Adrenal gland (tissue), 19 donors: ENCODE measurements at places on chromosomes 3 and 15. TPM values are rescaled to one million over a fixed set of nuclear protein-coding genes. Genes with fewer than 3 reads are reported as not detected.

- DNase-seq: no peak
Observed at GRCh38 chr3:188315553-188315952, 161.6 kb downstream of the LPP start.

- DNase-seq: no peak
Observed at GRCh38 chr15:62083194-62084154, 16.7 kb downstream of the C2CD4A start.

- DNase-seq: no peak
Observed at GRCh38 chr3:123758081-123758564, 126.0 kb downstream of the MYLK start.

Gene PODXL2
- 22.9 TPM for total RNA-seq
